Activated CD4-positive, alpha-beta T cell treated with anti-CD3 and anti-CD28 coated beads, Interleukin-2, amount 10 ng/mL, durations not matched to agents 7 days and 5 days (primary cell): ENCODE measurements at places on chromosomes 2 and 18. TPM values are rescaled to one million over a fixed set of nuclear protein-coding genes. Genes with fewer than 3 reads are reported as not detected.

Gene IL1RL1
- 0.12 TPM for total RNA-seq

Gene MBD1
- total RNA-seq = 96.2 TPM

- DNase-seq = no peak
- peaks cover 2% of the 10 kb centered on the region for H3K27me3 ChIP-seq
- H3K36me3 ChIP-seq = no peaks in the 10 kb centered on the region
- no peak overlapping the region for H3K27ac ChIP-seq
- H3K4me3 ChIP-seq = no peak overlapping the region
- peaks cover 11% of the 10 kb centered on the region for H3K4me1 ChIP-seq
These were observed 24.4 kb downstream of the SLC3A1 start for GRCh38 chr2:44299635-44300034.

DNA sequence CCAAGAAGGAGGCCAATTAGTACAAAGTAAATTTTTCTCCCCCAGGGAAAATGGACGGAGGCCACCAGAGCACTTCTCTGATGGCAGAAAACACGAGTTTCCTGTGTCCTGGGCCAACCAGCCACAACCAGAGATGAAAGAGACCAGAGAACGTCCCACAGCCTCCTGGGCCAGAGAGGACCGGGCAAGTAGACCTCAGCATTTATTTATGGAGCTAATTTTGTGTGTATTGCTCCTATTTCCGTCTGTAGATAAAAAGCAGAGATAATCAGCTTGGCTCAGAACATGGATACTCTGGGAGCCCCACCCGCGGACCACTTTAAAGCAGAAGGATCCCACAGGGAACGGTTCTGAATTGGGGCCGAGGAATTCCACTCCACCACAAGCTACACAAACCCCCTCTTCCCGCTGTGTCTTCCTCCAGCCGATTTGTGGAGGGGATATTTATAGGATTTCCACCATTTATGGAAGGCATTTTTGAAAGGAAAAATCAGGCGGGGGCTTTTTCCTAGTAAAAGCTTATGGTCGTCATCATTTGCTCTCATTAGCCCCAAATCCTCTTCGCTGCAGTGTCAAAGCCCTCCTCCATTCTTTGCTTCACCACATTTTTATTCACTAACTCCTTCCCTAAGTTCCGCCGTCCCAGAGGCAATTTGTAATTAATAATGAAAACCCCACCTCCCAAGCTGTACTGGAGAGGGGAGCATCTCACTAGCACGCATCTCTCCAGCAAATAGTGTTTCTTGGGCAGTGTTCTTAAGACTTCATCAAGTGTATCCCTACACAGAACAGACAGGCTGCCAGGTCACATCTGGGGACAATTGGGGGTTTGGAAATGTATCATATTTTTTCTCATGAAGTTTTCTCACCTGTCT is 43.7 kb upstream of the TWIST2 start:
- H3K4me3 ChIP-seq = no peak overlapping the region
- H3K27ac ChIP-seq = no peak overlapping the region

DNA sequence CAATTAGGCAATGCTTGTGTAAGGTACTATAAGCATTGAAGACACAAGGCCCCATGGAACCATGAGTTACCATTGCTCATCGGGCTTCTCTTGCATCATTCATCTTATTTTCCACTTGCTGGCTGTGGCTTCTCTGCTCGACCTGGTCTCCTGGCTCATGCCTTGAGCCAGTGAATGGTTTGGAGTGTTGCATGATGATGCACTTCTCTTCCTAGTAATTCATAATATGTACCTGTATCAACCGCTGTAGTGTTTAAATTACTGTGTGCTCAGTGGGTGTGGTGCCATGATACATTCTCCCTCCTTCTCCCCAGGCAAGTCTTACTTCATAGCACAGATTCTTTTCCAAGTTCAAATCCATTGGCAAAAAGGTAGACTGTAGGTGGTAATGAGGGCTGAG is 66.8 kb downstream of the ABCA12 start:
- no peaks in the 10 kb centered on the region for H3K27me3 ChIP-seq
- no peak overlapping the region for H3K4me3 ChIP-seq
- no peak overlapping the region for H3K27ac ChIP-seq
- DNase-seq = no peak

GRCh38 chr18:12703664-12704063 is 822 bp downstream of the PSMG2 start:
- H3K36me3 ChIP-seq = peaks cover 46% of the 10 kb centered on the region
- H3K27me3 ChIP-seq = no peaks in the 10 kb centered on the region
- H3K27ac ChIP-seq = peak overlapping the region; percentile 100
- DNase-seq = peak; percentile 20
- H3K4me1 ChIP-seq = peaks cover 43% of the 10 kb centered on the region
